ENCODE measurements at places on chromosomes 2 and 18. TPM values are rescaled to one million over a fixed set of nuclear protein-coding genes. Genes with fewer than 3 reads are reported as not detected.

Gene CDKL4
- 1.1 TPM for total RNA-seq

Gene GKN2
- total RNA-seq: not detected

Gene GREB1
- total RNA-seq: 12.5 TPM

Gene ACOXL
- total RNA-seq: not detected

Gene GPBAR1
- total RNA-seq: 49.3 TPM

Gene ESPNL
- 0.49 TPM for total RNA-seq

Gene COPS9
- 121 TPM for total RNA-seq

Gene MXD1
- total RNA-seq: 13.7 TPM

Gene DSEL
- total RNA-seq: 12.7 TPM

Gene CTNNA2
- 0.37 TPM for total RNA-seq

Gene GPR45
- not detected for total RNA-seq

Gene SERPINB5
- total RNA-seq: 0.14 TPM

Gene DES
- 3,602 TPM for total RNA-seq
